ENCODE measurements at places on chromosomes 6 and 20. TPM values are rescaled to one million over a fixed set of nuclear protein-coding genes. Genes with fewer than 3 reads are reported as not detected.

- DNase-seq: no peak
Measured at GRCh38 chr6:12064131-12064530, 52.0 kb downstream of the HIVEP1 start.

GRCh38 chr6:143592335-143592734 lies 80.8 kb upstream of the FUCA2 start:
- DNase-seq: no peak

- no peak for DNase-seq
Measured at GRCh38 chr6:126388104-126388598, 48.2 kb downstream of the CENPW start.

- no peak for DNase-seq
Measured at GRCh38 chr6:142838821-142839685, 105.9 kb downstream of the HIVEP2 start.

- DNase-seq: no peak
Measured at GRCh38 chr6:33927112-33927511, 123.3 kb upstream of the MLN start.

DNA sequence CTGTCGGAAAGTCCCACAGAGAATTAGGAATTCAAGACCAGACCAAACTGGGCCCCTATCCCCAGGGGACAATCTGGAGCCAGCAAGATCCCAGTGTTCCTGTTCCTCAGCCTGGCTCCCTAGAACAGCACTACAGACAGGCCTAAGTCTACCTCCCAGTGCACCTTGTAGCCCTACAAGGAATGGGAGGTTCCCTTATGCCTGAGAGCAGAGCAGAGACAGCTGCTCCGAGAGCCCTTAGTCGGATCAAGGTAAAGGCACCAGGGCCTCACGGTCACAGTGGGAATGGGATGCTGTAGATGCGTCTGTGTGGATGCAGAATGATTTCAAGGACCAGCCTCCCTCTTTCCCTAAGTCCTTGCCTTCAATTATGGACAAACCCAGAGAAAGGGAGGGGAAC lies 204.5 kb upstream of the STXBP5 start:
- DNase-seq: no peak

- DNase-seq: no peak
Measured at GRCh38 chr20:6055981-6056569, 2.2 kb upstream of the LRRN4 start.

- no peak for DNase-seq
Measured at GRCh38 chr6:31621320-31621939, 915 bp downstream of the PRRC2A start.

DNA sequence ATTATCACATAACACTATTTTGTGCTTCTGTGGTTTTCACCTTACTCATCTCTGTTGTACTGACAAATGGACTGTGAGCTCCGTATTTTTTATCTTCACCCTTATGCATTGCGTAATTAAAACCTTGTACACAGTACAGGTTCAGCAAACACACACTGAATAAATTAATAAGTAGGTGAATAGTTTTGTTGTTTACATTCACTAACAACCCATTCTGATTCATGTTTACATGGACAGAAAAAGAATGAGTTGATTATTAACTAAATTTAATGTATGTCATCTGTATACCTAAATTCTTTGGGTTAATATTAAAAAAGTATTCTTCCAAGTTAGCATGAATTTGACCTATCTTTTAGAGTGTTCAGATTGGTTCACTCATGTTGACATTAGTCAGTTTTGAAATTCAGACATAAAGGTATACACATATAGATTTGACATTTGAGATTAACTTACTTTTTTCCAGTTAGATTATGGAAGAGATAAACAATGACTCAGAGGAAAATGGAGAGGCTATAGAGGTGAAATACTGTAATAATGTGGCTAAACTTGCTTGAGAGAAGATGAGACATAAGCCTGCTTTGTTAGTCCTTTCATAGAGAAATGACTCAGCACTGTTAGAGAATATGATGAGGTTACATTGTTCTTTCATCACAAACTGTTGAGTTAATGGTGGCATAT lies 541.7 kb upstream of the FLRT3 start:
- DNase-seq: no peak

DNA sequence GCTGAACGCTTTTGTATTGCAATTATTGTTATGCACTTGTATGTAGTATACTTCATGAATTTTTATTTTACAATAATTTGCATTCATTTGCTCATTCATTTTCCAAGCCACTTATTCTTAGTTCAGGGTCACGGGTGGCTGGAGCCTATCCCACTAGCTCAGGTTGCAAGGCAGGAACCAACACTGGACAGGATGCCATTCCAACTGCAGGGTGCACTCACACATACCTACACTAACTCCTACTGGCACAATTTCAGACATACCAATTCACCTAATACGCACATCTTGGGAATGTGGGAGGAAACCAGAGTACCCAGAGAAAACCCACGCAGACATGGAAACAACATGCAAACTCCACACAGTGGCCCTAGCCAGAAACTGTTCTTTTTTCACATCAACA lies 61.8 kb downstream of the LMBRD1 start:
- DNase-seq: no peak

DNA sequence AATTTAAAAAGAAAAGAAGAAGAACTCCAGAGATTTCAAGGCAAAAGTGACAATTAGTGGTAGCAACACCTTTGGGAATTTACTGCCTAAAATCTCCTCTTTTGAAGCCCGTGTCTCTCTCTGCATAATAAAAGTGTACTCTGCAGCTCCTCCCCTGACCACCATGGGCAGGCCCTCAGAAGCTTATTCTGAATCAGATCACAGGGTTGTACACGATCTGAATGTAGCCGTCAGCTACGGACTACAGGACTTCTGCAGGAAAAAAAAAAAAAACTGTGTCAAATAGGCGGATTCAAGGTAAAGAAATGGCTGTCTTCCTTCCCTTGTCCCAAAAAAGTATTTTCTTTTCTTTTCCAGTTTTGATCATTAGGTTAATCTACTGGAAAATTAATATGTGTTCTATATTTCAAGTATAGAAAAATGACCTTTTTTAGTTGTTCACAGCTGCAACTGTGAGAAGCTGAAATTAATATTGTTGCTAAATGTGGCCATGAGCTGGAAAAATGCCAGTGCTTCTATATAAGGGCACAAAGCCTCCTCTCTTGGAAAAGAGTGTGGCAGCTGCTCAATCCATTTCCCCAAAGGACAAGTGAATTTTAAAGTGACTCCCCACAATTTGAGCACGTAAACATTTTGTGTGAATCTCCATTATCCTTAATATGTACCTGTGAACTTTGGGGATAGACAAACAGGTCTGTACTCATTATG lies 397.4 kb downstream of the C6orf118 start:
- no peak for DNase-seq

DNA sequence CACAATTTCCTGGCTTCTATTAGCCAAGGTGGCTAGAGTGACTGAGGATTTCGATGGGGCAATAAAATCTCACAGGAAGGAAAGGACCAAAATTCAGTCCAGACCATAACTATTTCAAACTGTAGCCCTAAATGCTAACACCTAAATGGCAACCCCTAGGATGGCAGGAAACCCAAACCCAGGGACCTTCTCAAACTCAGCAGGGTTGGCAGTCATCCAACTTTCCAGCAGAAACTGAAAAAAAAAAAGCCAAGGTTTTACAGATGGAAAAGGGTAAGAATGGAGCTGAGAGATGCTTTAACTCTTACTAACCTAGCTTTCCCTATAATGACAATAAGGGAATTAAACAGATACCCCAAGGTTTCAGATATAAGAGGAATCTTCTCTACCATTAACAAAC lies 10.5 kb downstream of the IBTK start:
- DNase-seq: no peak

DNA sequence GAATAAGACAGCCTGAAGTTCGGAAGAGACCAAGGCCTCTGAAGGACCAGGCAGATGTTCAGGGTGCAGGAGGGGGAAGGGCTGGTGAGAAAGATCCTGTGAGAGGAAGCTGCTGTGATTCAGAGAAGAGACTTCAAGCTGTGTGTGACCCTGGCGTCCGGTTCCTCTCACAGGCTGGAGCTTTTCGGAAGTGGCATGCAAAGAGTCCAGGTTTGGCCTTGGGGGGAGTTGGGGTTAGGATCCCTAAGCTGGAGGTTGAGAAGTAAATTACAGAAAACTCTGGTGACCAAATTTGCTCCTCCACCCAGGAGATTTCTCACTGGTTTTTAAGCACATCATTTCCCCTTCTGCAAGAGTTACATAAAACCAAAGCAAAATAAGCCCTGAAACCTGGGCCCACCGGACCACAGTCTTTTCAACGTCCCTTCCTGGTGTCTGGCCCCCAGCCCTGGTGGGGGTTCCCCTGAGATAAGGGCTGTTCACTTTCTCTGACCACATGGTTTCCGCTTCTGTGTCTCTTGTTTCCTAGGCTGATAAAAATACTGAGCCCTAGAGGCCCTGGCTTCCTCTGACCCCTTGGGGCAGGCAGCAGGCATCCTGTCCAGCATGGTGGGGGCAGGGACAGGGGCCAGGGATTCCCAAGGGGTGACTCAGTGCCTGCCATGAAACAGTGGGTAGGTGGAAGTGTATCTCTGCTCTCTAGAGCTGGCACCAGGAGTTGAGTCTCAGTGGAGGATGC lies 12.0 kb upstream of the LTA start:
- DNase-seq: no peak

DNA sequence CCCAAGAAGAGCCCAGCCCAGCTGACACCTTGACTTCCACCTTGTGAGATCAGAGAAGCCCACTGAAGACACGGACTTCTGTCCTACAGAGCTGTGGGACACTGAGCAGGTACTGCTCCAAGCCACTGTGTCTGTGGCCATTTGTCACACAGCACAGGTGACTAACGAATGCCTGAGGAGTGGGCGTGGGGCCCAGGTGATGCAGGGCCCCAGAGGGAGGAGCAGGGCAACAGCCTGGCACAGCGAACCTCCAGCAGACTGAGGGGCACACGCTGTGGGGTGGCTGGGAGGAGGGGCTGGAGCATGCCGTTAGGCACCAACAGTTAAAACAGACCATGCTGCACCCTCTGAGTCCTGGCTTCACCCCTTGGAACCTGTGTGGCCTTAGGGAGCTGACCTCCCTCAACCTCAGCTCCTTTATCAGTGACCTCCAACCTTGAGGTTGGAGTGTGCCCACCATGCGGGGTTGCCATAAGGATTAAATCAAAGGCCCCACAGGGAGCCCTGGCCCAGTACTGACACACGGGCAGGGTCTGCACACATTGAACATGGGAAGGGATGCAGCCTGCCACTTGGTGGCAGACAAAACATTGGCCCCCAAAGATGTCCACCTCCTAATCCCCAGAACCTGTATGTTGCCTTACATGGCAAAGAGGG lies 119.9 kb upstream of the CST7 start:
- no peak for DNase-seq

DNA sequence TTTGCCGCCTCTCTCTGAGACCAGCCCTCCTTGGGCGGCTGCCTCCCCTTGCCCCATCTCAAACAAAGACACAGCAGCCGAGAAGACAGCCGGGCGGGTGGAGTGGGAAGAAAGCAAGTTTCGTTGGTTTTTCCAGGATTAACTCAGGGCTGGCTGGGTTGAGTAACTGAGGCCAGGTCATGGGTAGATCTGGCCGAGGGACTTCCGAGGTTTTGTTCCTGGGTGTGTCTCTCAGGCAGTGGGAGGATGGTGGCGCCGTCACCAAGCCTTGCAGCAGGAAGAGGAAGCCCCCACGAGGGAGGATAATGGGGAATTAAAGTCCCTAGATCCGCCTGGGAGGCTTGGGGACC lies 167.2 kb downstream of the TTLL2 start:
- DNase-seq: no peak

- DNase-seq: no peak
Measured at GRCh38 chr6:1611572-1612298, 2.0 kb downstream of the FOXC1 start.

GRCh38 chr6:79115553-79116182 lies 37.6 kb upstream of the PHIP start:
- no peak for DNase-seq

GRCh38 chr6:163176097-163176496 lies 238.4 kb upstream of the QKI start:
- DNase-seq: no peak

- DNase-seq: no peak
Measured at GRCh38 chr6:57108691-57109090, 18.7 kb downstream of the ZNF451 start.

DNA sequence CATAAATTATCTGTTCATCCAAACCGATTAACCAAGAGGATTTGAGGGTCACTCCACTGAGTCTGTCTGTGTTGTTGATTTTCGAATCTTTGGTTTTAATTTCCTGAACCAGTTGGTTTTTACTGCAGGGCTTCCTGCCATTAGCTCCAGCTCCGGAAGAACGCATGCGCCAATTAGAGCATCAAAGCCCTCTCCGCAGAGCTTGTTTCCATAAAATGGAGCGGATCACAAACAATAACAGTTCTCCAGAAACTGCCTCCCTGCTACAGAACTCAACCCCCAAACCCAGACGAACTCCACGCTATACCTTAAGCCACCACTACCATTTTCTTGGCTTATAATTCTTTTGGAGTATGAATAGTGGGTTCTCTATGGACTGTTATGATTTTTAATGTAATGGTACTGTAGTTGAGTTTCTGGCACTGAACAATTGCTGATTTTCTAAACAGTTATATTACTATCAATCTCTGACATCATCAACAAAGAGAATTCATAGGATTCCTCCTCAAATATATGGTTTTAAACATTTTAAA lies 13.8 kb downstream of the TFAP2A start:
- no peak for DNase-seq

- no peak for DNase-seq
Measured at GRCh38 chr6:111468329-111469012, 14.5 kb downstream of the REV3L start.

DNA sequence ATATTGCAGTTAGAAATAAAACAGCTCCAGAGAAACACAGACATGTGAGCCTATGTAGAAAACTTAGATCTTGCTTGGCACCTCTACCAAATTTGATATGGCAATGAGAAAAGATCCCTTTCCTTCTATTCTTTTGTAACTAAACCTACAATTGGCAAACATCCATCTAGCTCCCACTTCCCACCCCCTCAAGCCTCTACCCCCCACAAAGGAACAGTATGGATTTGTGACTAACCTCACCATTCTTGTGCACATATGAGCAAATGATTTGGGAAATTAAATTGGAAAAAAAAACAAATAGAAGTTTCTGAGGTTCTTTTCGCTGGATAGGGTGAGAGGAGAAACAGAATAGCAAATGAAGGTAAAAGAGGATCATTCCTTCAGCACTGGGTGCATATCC lies 85.8 kb upstream of the TIAM2 start:
- DNase-seq: no peak

DNA sequence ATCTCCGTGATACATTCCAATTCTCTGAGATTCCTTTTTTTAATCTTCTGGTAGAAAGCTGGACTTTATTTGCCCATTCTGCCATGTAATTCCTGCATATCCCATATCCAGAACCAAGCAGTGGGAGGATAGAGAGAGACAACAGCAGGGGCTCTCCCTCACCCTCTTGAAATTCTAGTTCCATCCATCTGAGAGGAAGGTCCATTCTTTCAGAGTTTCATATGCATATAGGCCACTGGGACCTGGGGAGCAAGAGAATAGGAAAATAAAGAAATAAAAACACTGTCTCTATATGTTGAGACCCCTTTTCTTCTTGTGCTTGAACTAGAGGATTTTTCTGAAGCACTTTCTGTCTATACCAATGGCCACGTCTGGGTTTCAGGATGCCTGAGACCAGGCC lies 147.9 kb upstream of the STMND1 start:
- no peak for DNase-seq

Gene GJA10
- total RNA-seq: not detected

Gene OR2H2
- total RNA-seq: not detected

Gene TAF4
- 20.1 TPM for total RNA-seq

Gene ASCC3
- 36.9 TPM for total RNA-seq

Gene NTSR1
- 0.09 TPM for total RNA-seq

Gene FNDC1
- 13.7 TPM for total RNA-seq

Gene ENPP1
- 13.4 TPM for total RNA-seq

Gene BCKDHB
- 25.0 TPM for total RNA-seq

Gene SYCP2L
- total RNA-seq: 1.3 TPM

Gene MICAL1
- 53.9 TPM for total RNA-seq

Gene AK9
- total RNA-seq: 13.8 TPM

Gene PI16
- total RNA-seq: 91.7 TPM

Gene LCA5
- total RNA-seq: 11.0 TPM
